ENCODE measurements at places on chromosomes 3 and 15.

DNA sequence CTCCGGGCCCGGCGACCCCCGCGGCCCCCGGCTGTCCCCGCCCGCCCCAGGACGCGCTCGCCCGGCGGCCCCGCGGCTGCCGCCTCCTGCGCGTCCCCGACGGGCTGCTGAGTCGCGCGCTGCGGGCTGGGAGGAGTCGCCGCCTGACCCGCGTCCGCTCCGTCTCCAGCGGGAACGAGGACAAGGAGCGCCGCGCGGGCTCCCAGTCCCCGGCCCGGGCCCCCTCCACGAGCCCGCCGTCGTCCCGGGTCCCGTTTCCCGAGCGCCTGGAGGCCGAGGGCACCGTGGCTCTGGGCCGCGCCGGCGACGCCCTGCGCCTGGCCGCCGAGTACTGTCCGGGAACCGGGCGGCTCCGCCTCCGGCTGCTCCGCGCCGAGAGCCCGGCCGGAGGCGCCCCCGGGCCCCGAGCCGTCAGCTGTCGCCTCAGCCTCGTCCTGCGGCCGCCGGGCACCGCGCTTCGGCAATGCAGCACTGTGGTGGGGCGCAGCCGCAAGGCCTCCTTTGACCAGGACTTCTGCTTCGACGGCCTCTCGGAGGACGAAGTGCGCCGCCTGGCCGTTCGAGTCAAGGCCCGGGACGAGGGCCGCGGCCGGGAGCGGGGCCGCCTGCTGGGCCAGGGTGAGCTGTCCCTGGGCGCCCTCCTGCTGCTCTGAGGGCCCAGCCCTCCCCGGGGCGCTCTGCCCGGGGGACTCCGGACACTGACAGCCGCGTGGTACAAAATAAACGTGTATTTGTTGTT is 1.5 kb downstream of the C2CD4A start:
- peak; percentile 35 for DNase-seq

- DNase-seq: no peak
These were observed 35.3 kb upstream of the FSIP1 start for GRCh38 chr15:39817892-39818291.

DNA sequence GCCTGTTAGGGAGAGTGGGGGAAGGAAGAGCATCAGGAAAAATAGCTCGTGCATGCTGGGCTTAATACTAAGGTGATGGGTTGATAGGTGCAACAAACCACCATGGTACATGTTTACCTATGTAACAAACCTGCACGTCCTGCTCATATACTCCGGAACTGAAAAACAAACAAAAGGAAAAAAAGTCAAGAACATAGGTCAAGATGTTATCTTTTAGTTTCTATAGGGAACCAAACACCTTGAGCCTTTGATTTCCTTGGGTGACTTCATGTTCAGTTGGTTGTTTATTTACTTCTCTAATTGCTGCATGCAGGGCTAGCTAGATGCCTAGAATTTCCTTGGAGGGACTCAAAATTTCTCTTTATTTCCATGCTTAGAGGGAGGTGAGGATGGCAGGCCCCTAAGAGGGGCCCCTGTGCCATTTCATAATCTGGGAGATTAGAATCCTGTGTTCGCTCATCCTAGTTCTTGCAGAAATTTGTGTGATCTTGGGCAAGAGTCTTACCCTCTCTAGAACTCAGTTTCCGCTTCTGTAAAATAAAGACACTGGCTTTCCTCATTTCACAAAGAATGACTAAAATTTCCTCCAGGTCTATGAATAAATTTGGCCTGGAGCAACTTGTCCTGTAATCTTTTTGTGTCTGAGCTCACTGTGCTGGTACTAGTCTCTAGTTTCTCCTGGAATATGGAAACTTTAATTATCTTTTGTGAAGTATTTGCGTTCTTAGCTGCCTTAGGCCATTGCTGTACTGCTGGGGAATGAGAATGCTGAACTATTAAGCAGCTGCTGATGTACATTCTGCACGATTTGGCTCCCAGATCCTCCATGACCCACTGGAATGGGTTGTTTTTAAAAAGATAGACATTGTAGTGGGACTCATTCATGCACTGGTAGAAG is 457.5 kb downstream of the EDEM1 start:
- DNase-seq: no peak

DNA sequence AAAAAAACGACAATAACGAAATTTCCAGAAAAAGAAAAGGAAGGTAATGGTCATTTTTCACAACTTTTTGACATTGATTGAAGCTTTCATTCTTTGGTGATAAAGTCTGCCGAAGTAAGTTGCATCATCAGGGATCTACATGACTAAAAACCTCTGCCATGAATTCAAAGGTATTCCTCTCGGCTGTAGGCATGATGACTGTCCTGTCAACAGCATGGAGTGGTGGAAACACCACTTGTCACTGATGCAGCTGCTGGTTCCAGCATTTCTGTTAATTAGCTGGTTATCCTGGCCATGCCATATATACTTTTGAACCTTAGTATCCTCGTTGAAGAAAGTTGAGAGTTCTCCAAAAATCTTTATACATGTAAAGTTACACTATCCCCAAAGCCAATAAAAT is 859.0 kb upstream of the ARPP21 start:
- DNase-seq: no peak

- no peak for DNase-seq
These were observed 2.2 kb downstream of the SLC12A6 start for GRCh38 chr15:34335176-34336032.

All from tongue (tissue), 3 donors.